PC-9 (cell line): ENCODE measurements at places on chromosomes 2 and 18.

- H3K27me3 ChIP-seq: no peaks in the 10 kb centered on the region
- H3K4me3 ChIP-seq: no peak overlapping the region
- H3K4me1 ChIP-seq: no peaks in the 10 kb centered on the region
- no peak overlapping the region for H3K27ac ChIP-seq
- H3K36me3 ChIP-seq: no peaks in the 10 kb centered on the region
Observed at GRCh38 chr2:73078457-73079411, 7.2 kb upstream of the SFXN5 start.

DNA sequence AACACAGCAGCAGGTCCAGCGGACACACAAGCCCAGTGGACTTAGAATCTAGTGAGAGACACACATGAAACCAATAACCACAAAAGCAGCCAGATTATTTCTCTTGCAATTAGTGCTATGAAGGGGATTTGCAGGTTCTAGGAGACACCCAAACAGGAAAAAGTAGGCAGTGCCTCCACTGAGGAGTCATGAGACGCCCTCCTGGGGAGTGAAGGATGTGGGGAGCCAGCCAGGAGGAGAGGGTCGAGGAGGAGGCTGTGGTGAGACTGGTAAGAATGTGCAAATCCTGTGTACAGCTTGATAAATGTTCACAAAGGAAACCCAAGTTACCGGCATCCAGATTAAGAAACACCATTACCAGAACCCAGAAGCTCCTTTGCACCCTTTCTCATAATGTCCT, 2.7 kb upstream of the CAPN13 start:
- no peak overlapping the region for H3K27ac ChIP-seq
- H3K4me1 ChIP-seq: peaks cover 22% of the 10 kb centered on the region
- H3K27me3 ChIP-seq: no peaks in the 10 kb centered on the region
- no peak overlapping the region for H3K4me3 ChIP-seq
- no peaks in the 10 kb centered on the region for H3K36me3 ChIP-seq

GRCh38 chr2:19722531-19722971, 179.2 kb downstream of the TTC32 start:
- H3K27ac ChIP-seq: no peak overlapping the region
- no peaks in the 10 kb centered on the region for H3K36me3 ChIP-seq
- no peak for DNase-seq
- no peaks in the 10 kb centered on the region for H3K27me3 ChIP-seq
- H3K4me1 ChIP-seq: no peaks in the 10 kb centered on the region

- no peak overlapping the region for H3K4me3 ChIP-seq
- no peaks in the 10 kb centered on the region for H3K4me1 ChIP-seq
- DNase-seq: no peak
- H3K36me3 ChIP-seq: no peaks in the 10 kb centered on the region
- no peak overlapping the region for H3K27ac ChIP-seq
Observed at GRCh38 chr2:47891369-47892337, 14.6 kb downstream of the FBXO11 start.

DNA sequence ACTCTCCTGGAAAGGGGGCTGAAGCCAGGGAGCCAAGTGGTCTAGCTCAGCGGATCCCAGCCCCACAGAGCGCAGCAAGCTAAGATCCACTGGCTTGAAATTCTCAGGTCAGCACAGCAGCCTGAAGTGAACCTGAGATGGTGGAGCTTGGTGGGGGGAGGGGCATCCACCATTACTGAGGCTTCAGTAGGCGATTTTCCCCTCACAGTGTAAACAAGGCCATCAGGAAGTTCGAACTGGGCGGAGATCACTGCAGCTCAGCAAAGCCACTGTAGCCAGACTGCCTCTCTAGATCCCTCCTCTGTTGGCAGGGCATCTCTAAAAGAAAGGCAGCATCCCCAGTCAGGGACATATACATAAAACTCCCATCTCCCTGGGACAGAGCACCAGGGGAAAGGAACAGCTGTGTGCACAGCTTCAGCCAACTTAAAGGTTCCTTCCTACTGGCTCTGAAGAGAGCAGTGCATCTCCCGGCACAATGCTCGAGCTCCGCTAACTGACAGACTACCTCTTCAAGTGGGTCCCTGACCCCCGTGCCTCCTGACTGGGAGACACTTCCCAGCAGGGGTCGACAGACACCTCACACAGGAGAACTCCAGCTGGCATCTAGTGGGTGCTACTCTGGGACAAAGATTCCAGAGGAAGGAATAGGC, 282.3 kb upstream of the EPC2 start:
- H3K27ac ChIP-seq: no peak overlapping the region
- no peaks in the 10 kb centered on the region for H3K4me1 ChIP-seq
- H3K4me3 ChIP-seq: no peak overlapping the region
- no peak for DNase-seq

GRCh38 chr2:195671563-195671962, 14.5 kb downstream of the SLC39A10 start:
- H3K4me3 ChIP-seq: no peak overlapping the region
- no peaks in the 10 kb centered on the region for H3K36me3 ChIP-seq
- no peak overlapping the region for H3K27ac ChIP-seq
- no peak for DNase-seq
- no peaks in the 10 kb centered on the region for H3K27me3 ChIP-seq

GRCh38 chr18:46910856-46911255, 6.5 kb downstream of the PIAS2 start:
- H3K4me3 ChIP-seq: no peak overlapping the region
- no peak for DNase-seq
- H3K4me1 ChIP-seq: peaks cover 9% of the 10 kb centered on the region

DNA sequence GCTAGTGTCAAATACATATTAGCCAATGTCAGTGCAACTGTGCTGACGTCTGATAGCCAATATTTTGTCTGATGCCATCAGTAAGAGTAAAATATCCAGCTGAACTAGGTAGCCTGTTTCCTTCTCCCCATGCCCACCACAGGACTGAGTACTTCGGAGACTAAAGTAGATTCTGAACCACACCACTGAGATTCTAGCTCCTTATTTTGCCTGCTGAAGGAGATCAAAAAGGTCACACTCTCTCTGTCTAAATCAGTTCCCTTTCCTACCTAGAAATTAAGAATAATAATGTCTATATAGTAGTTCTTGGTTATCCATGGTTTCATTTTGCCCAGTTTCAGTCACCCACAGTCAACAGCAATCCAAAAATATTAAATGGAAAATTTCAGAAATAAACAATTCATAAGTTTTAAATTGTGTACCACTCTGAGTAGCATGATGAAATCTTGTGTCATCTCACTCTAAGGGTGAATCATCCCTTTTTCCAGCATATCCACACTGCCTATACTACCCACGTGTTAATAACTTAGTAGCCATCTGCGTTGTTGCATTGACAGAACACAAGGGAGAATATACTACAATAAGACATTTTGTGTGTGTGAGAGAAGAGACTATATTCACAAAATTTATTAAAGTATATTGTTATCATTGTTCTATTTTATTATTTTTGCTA, 1043.3 kb upstream of the PIK3C3 start:
- no peaks in the 10 kb centered on the region for H3K27me3 ChIP-seq
- DNase-seq: no peak
- no peak overlapping the region for H3K27ac ChIP-seq
- H3K4me1 ChIP-seq: no peaks in the 10 kb centered on the region

DNA sequence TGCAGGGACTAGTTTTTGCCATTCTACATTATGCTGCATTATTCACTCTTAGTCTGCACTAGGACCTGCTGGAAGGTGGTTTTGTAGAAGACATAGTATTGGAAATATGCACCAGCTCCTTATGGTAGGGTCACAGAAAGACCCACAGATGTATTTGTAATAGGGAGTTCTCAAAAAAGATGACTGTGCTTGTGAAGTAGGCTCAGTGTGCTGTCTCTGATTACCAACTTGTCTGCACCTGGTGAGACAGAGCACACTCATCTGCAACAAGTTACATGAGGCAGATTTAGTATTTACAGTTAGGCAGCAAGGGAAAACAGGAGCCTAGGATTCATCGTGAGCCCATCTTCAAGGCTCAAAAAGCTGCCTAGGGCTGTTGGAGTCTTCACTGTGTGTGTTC, 29.4 kb downstream of the RHBDD1 start:
- no peaks in the 10 kb centered on the region for H3K27me3 ChIP-seq
- no peaks in the 10 kb centered on the region for H3K36me3 ChIP-seq
- H3K4me3 ChIP-seq: no peak overlapping the region

GRCh38 chr2:145379934-145380333, 860.0 kb upstream of the ZEB2 start:
- H3K4me1 ChIP-seq: no peaks in the 10 kb centered on the region
- no peaks in the 10 kb centered on the region for H3K36me3 ChIP-seq
- H3K27me3 ChIP-seq: no peaks in the 10 kb centered on the region
- no peak overlapping the region for H3K27ac ChIP-seq
- H3K4me3 ChIP-seq: no peak overlapping the region

GRCh38 chr2:32977228-32977758, 30.5 kb downstream of the LTBP1 start:
- peaks cover 20% of the 10 kb centered on the region for H3K4me1 ChIP-seq
- no peak overlapping the region for H3K4me3 ChIP-seq
- no peak overlapping the region for H3K27ac ChIP-seq
- H3K36me3 ChIP-seq: no peaks in the 10 kb centered on the region

GRCh38 chr2:143726151-143726845, 597.1 kb downstream of the ARHGAP15 start:
- no peaks in the 10 kb centered on the region for H3K36me3 ChIP-seq
- H3K27me3 ChIP-seq: no peaks in the 10 kb centered on the region
- no peak overlapping the region for H3K27ac ChIP-seq
- no peak for DNase-seq
- H3K4me1 ChIP-seq: no peaks in the 10 kb centered on the region
- no peak overlapping the region for H3K4me3 ChIP-seq

DNA sequence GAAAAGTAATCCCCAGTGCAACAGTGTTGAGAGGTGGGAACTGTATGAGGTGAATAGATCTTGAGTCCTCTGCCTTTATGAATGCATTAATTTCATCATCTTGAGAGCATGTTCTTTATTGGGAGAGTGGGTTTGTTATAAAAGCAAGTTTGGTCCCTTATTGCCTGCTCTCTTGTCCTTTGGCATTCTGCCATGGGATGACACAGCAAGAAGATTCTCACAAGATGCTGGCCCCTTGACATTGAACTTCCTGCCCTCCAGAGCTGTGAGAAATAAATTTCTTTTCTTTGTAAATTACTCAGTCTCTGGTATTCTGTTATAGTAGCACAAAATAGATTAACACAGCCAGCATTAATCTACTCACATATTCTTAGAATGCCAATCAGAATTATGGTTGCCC, 108.6 kb downstream of the EHBP1 start:
- H3K36me3 ChIP-seq: no peaks in the 10 kb centered on the region
- H3K4me3 ChIP-seq: no peak overlapping the region

GRCh38 chr2:42297322-42297936, 63.6 kb downstream of the COX7A2L start:
- no peak for DNase-seq
- H3K27me3 ChIP-seq: no peaks in the 10 kb centered on the region
- no peak overlapping the region for H3K4me3 ChIP-seq
- H3K4me1 ChIP-seq: no peaks in the 10 kb centered on the region
- peaks cover 22% of the 10 kb centered on the region; the same call in 1 of the 2 replicates for H3K36me3 ChIP-seq

DNA sequence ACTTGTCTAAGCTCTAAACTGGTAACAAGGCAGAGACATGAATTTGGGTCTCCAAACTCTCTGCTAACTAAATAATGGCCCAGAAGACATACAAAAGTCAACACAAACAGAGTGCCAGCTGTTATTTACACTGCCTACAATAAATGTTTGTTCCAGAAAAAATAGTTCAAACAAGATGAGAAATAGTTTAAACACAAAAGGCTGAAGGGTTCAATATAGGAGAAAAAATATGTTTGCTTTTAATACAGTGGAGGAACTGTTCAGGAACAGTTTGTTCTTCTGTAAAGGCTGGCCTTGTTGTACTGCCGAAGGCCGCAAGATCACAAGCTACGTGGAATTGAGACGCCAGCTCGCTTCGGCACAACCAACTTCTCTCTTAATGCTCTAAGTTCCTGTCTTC, 74.6 kb downstream of the AFF3 start:
- DNase-seq: no peak
- H3K27ac ChIP-seq: no peak overlapping the region
- H3K4me1 ChIP-seq: no peaks in the 10 kb centered on the region
- peaks cover 94% of the 10 kb centered on the region for H3K27me3 ChIP-seq
- no peak overlapping the region for H3K4me3 ChIP-seq
- H3K36me3 ChIP-seq: no peaks in the 10 kb centered on the region

DNA sequence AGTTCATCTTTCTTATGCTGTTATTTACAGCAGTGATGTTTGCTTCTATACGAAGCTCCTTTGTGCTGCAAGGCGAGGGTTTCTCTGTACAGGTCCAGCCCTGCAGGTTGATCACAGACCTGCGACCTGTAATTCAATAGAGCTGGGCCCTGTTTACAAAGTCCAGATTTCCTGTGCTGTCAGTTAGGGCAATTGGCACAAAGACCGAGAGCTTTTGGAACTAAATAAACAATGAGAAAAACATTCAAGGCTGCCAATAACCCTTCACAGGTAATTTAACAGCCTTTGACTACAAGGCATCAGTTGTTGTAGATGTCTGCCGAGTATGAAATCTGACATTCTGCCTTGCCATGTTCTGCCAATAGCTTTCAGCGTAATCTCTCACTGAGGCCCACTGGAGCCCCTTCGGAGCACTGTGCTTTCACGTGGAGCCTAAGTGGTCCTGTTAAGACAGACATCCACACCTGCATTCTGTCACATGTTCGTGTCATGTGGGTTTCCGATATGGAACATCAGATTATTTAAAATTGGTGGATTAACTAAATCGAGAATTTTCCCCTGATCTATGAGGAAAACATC, 232.5 kb downstream of the PTGR3 start:
- DNase-seq: no peak
- no peak overlapping the region for H3K4me3 ChIP-seq
- no peaks in the 10 kb centered on the region for H3K36me3 ChIP-seq
- H3K27ac ChIP-seq: no peak overlapping the region
- H3K27me3 ChIP-seq: no peaks in the 10 kb centered on the region

- peaks cover 17% of the 10 kb centered on the region for H3K4me1 ChIP-seq
- no peak overlapping the region for H3K4me3 ChIP-seq
- no peaks in the 10 kb centered on the region for H3K27me3 ChIP-seq
- H3K27ac ChIP-seq: no peak overlapping the region
- DNase-seq: no peak
- H3K36me3 ChIP-seq: no peaks in the 10 kb centered on the region
Observed at GRCh38 chr2:217314021-217314460, 454.2 kb upstream of the TNP1 start.

DNA sequence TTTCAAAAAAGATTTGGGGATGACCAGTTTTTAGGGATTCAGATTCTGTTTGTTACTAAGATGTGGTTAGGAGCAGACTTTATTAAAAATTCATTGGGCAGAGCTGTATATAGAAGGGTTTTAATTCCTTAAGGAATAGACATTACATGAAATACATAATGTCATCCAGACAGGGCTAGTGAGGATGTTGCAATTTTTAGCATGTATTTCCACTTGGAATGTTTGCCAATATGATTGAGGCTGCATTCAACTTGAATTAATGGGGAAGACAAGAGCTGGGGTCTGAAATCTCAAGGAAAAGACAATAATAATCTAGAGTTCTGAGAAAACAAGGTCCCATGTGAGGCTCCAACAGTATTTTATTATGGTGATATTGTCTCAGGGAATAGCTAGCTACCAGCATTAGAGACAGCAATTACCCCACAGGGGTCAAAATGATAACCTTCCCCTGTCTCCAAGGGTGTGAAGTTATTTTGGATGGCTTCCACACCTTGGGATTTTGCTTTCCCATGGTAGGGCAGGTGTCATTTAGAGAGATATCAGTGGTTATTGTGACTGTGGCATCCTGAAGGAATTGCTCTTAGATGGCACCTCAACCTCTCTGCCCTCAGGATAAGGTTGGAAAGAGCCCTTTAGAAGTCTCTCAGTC, 60.2 kb downstream of the VSNL1 start:
- H3K27me3 ChIP-seq: no peaks in the 10 kb centered on the region
- no peaks in the 10 kb centered on the region for H3K36me3 ChIP-seq
- H3K4me1 ChIP-seq: peaks cover 19% of the 10 kb centered on the region
- H3K4me3 ChIP-seq: no peak overlapping the region
